Left colon (tissue), 2 donors: ENCODE measurements at places on chromosomes 4 and X.

GRCh38 chr4:10032625-10033024 is 11.3 kb upstream of the SLC2A9 start:
- no peak for DNase-seq

DNA sequence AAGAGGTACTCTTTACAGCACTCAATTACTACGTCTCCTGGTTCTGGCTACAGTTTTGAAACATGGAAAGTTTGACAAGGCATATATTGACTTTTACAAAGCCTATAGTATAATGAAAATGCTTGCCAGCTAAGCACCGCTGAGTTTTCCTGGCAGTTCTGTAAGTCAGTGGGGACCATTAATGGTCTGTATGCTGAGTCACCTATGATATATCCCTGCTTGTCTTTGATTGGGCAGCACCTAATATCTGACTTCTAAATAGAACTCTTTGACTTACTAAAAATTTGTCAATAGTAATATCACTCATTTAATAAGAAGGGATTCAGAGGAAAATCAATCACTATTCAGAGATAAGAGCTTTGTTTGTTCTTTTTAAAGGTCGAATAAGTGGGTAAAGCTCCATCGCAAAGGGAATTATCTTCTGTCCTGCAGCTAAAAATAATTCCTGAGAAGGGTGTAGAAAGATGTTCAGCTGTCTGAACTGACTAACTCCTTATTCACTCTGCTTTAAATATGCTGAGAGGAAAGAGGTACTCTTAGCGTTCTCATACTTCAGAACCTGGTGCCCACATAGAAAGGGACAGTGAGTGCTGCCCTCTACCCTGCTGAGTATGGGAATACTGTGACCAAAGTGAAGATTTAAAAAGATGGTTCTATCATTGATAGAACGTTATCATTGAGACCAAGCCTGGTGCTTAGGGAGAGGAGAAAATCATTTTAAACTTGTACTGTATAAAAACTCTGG is 959 bp downstream of the SMPX start:
- no peak for DNase-seq

DNA sequence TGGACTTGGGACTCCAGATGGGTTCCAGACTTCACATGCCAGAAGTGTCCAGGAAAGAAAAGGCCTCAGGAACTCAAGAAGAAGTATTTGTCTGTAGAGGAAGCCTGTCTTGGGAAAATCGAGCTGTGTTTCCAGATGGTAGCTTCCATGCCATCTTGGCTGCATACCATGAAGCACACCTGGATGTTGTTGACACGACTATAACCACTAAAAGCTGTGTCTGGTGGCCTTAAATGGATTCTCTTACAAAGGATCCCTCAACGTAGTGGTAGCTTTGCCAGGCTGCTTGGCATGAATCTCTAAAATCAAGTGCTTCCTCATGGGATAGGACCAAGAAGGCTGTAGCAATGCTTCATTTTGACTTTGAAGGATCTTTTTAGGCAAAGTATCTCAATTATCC is 313.4 kb upstream of the BOD1L1 start:
- no peak for DNase-seq

- no peak for DNase-seq
Measured at GRCh38 chr4:22454955-22455354, 60.9 kb downstream of the ADGRA3 start.

DNA sequence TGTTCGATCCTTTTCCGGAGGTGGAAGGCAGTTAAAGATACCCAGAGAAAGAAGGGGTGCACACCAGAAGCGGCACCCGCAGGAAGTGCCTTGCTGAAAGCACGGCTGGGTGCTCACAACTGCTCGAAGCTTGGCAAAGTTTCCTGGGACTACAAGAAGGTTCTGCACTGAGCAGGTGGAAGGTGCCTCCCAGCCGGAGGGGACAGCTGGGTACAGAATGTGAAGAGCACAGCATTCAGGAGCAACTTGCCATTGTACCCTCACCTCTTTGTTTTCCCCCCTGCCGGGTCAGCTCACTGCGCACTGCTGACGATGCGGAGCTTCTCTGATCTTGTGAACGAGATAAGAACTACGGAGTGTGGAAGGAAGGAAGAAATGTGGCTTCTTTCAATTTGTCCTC is 289.2 kb downstream of the FBXW7 start:
- DNase-seq: no peak

GRCh38 chr4:110681381-110681780 is 58.5 kb upstream of the PITX2 start:
- DNase-seq: no peak

DNA sequence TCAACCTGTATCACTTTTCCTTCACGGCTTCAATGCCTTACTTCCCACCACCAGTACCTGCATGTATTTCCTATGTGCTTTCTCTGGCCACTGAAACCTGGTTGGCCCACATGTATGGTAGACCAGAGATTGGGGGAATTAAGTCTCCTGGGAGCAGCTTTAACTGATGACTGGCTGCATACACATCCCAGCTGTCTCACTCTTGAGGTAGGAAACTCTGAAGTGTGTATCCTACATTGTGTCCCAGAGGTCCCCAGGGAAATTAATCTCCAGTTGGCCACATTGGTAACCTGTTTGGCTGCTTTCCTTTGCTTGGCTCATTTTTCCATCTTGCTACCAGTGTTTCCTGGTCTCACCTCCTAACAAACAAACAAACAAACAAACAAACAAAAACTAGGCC is 124.4 kb downstream of the ZNF827 start:
- no peak for DNase-seq

DNA sequence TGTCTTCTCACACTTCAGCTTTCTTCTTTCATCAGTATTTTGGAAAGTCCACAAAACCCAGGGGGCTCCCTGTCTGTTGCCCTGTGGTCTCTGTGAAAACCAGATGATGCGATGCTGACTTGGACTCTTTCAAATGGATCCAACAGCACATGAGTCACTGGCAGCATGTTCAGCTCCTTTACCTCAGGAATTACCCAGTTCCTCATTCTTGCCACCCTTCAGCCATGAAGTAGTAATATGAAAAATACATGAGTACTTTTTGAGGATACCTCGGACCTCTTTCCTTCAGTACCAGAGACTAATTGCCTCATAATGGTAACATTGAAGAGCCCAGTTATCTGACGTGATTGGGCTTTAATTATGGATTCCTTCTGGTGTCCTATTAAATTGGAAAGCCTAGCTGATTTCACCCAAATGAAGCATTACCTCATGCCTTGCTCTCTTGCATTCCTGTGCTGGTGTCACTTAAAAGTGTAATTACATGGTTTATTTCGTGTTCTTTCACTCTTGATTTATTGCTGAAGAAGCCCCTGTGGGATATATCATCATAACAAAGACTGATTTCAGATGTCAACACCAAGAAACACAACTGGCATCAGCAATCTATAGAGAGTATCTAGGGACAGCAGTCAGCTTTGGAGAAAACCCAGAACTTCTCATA is 63.4 kb downstream of the NFKB1 start:
- DNase-seq: no peak
